ENCODE measurements at places on chromosomes 4 and X.

- peak; percentile 33 for DNase-seq
Observed at GRCh38 chr4:76430519-76431388, 4.3 kb upstream of the SHROOM3 start.

GRCh38 chr4:10747186-10747585 is 62.6 kb upstream of the CLNK start:
- DNase-seq: no peak

DNA sequence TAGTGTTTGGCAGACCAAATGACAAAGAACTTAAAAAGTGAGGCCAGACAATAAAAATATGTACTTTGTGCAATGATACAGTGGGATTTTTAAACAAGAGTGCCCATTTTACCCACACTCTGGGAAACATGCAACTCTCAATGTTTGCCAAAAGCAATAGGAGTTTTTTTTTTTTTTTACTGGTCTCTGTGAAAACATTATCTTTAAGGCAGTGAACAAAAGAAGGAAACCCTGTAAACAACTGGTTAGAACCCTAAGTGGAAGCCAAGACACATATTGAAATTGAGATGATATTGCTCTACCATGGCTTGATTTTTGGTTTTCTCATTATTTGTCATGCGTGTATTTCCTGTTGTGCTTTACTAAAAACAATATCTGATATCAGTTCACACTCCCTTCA is 67.2 kb upstream of the PPP3CA start:
- no peak for DNase-seq

DNA sequence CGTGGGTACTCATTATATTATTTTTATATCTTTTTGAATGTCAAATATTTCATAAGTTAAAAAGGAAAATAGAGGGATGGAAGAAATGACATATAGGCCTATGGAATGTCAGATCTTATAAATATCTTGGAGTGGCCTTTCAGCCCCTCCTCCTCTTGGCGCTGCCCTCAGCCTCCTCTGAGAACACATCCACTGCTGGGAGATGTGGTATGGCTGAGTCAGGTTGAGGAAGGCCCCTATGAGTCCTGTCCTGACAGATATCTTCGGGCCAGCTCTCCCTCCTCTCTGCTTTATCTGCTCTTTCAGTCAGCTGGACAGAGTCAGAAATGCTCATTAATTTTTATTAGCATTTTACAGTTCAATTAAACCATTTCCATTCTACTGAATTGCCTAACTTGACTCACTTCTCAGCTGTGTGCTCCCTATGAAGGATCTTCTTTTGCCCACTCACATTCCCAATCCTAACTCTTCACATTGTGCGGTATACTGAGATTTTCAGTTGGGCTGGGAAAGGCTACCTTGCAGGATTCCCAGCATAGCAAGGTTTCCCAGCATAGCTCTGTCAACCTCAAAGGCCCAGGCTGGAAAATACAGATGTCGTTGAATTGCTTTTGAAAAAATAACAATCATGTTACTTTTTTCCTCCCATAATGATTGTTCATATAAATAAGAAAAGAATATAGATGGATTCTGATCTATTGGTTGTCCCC is 128.0 kb downstream of the ARHGEF9 start:
- DNase-seq: no peak

- DNase-seq: no peak
Observed at GRCh38 chr4:114312338-114312737, 286.3 kb upstream of the UGT8 start.

DNA sequence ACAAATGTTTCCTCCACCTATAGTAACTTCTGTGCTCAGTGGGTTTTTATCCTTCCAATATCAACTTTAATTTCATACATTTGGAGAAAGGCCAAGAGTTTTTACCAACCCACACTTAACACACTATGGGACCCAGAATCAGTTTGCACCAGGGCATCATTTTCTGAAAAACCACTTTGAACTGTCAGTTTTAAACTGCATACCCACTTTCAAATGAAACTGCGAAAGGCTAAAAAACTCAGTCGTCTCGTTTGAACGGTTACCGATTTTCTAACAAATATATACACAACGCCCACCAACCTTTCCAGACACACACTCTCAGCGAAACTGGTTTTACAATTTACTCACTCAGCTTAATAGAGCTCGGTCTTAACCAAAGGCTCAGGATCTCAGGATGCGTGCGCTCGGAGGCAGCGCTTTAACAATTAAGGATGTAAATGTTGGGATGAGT is 376 bp downstream of the ABCG2 start:
- DNase-seq: no peak

DNA sequence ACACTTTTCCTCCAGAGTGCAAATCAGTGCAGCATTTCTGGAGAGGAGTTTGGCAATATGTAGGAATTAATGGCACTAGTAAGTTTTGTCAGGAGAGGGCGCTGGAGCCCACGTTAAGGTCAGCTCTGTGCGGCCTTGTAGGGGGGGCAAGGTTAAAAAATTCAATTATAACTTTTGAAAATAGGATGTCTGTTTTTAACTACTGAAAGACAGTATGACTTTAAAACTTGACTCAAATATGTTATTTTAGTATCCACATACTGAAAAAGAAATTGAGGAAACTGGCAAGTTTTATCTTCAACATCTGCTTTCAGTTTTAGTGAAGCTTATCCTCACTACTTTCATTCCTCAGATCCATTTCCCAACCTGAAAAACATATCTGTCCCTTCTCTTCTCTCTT is 30.9 kb upstream of the HSD17B13 start:
- no peak for DNase-seq

DNA sequence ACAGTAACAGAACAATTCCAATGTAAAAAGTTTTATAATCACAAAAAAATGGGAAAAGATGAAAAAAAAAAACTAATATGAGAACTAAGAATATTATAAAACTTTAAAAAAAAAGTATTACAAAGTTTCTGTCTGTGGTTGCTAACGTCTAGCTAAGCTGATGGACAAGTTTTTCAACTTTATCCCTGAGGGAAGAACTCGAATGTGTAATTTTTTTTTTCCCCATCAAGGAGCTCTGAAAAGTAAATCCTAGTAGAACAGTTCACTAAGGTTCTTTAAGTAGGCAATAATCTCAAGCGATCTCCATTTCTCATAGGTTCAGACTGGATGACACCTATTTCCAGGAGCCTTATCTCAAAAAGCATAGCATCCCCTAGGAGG is 14.2 kb downstream of the ADGRA3 start:
- no peak for DNase-seq

DNA sequence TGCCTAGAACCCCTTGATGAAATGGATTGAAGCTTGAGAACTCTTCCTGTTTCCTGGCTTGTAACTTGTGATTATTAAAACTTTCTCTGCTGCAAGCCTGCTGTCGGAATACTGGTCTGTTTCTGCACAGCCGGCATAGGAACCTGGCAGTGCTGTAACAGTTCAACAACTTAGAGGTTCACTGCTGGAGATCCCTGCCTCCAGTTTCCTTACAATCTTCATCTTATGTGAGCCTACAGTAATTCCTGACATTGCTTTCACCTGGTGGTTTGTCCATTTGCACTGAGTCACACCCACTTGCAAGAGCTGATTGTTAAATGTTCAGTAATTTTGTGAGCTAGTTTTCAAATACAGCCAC is 1.3 kb upstream of the SEPSECS start:
- no peak for DNase-seq

DNA sequence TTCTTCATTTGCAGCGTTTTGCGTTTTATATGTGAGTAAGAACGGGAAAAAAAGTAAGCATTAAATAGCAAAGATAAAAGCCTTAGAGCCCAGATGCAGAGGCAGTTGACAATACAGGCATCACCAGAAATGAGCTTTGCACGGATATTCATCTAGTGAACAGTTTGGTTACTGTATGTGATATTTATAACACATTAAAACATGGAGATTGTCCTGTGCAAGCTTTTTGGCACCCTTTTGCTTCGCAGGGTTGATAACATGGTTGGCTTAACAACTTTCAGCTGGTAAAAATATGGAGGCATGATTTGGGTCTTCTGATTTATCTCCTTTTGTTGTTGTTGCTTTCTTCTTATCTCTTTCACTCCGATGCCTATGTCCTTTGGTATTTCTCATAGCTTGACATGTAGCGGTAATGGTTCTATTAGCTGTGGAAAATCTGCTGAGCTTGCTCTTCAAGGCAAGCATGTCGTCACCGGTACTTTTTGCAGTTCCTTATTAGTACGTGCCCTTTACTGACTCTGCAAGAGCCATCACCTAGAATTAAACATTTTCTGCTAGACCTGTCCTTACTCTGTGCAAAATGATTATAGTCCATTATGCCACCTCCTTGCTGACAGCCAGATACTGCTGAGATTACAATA is 102.9 kb downstream of the PCDH7 start:
- no peak for DNase-seq

DNA sequence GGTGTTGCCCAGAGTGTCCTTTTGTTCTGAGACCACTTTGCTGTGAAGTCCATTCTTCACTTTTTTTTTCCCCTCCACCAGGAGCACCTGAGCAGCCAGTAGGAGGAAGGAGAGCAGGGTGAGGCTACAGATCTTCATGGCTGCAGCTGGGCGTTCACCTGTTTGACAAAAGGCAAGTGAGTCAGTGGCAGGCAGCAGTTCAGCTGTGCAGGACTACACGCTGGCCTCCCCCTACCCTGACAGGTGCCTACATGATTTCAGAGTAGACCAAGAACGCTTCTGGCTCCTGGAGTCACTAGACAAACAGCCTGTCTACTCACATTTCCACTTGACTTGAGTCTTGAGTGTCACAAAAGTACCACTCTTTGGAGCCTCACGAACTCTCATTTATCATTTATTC is 2.0 kb downstream of the FGFBP1 start:
- no peak for DNase-seq

- no peak for DNase-seq
Observed at GRCh38 chr4:101019313-101019712, 328.0 kb downstream of the PPP3CA start.
